Activated gamma-delta T cell treated with Interleukin-2 at 50 U/mL for 16 hours (primary cell): ENCODE measurements at places on chromosomes 6 and 20.

GRCh38 chr6:20688710-20689500 lies 154.6 kb downstream of the CDKAL1 start:
- no peak for DNase-seq

DNA sequence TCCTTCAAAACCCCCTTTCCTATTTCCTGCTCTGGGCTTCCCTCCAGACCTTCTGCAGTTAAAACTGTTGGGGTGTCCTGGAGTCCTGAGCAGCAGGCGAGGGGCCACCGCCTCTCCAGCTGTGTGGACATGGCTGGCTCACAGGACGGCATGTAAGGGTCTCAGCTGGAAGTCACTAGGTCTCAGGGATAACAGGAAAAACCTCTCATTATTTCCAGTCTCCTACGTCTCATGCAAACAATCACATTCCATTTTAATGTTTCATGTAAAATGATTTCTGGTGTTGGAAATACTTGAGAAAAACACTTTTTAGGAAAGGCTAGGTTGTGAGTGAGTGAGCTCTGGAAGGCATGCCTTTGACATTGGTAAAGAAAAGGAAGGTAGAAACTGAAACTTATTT lies 158.7 kb downstream of the SCML4 start:
- no peak for DNase-seq

- no peak for DNase-seq
Measured at GRCh38 chr20:16158090-16158975, 414.9 kb downstream of the KIF16B start.

GRCh38 chr20:24665741-24666191 lies 196.3 kb downstream of the SYNDIG1 start:
- no peak for DNase-seq
